ENCODE measurements at places on chromosomes 6 and 20.

DNA sequence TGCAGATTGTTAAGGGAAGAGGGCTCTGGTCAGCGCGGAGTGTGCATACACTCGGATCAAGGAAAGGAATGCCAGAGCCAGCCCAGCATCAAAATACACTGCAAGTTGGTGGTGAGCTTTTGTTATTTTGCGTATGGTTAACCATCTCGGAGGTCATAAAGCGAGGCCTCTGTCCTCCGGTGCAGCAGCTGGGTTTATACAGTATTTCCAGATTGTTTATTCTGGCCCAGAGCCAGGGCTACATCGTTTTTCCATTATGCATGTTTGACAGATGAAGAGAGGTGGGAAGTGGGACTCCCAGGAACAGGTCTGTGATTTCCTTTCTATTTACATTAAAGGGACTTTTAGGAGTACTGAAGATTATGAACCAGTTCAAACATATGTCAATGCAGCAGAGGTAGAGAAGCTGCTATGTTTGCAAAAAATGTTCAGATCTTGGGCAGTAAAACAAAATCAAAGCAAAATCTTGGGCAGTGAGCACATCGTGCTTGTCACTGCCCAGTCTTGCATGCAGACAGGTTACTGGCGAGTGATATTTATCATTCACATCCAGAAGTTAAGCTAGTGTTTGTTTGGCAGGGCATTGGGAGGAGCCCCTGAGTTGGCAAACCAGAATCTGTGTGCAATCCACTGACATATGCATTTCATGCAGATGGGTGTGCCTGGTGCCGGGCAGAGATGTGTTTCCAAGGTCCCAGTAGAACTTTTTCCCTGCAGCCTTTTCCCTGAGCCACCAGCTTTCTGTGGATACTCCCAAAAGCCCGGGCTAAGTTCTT is 256.3 kb upstream of the TAB2 start:
- DNase-seq: no peak

GRCh38 chr20:41526327-41526726 is 91.8 kb downstream of the CHD6 start:
- no peak for DNase-seq

GRCh38 chr6:149203509-149203908 is 114.0 kb upstream of the TAB2 start:
- no peak for DNase-seq

DNA sequence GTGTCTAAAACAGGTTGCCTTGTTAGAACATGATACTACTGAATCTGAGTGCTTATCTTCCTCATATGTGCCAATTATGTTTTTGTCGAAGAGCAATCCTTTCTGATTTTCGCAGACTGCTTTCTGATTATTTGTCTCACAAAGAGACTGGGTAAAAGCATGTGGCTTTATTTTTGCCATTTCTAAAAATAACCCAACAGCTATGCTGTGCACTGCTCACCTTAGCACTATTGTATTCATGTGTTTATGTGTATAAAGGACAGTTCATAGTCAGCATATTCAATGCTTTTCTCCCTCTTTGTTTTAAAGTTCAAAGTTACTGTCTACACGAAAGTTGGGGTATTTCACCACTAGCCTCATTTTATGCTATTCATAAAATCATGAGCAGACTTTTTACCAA is 127.0 kb downstream of the SGK1 start:
- no peak for DNase-seq

GRCh38 chr6:131054392-131055250 is 8.4 kb downstream of the EPB41L2 start:
- DNase-seq: no peak

DNA sequence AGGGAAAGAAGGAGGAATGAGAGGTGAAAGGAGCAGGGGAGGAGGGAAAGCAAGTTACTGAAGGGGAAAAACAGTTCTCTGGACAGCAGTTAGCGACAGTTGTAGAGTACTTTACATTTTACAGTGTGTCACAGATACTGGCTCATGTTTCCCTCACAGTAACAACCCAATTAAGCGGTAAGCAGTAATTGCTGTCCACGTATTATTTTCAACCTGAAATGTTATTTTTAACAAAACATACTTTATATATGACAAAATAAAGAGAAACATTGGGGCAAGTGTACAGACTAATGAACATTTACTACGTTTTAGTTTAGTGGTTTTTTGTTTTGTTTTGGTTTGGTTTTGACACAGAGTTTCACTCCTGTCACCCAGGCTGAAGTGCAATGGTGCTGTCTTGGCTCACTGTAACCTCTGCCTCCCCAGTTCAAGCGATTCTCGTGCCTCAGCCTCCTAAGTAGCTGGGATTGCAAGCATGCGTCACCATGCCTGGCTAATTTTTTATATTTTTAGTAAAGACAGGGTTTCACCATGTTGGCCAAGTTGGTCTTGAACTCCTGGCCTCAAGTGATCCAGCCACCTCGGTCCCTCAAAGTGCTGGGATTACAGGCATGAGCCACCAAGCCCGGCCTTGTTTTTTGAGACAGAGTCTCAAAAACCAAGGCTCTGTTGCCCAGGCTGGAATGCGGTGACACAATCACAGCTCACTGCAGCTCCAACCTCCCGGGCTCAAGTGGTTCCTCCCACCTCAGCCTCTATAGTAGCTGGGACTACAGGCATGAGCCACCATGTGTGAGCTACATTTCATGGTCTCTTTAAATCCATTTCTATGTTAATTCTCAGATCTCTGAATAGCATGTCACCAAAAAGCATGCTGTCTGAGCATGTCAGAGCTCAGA is 22.6 kb upstream of the BTN3A2 start:
- DNase-seq: no peak

All from NCI-H1436 (cell line).